ENCODE measurements at places on chromosomes 7 and 10.

- DNase-seq: no peak
Measured at GRCh38 chr7:142523821-142524460, 225.3 kb upstream of the PRSS1 start.

- peak; percentile 6 for DNase-seq
Measured at GRCh38 chr10:70672165-70673042, at the start of gene ADAMTS14. Gene ADAMTS14, plus strand, starts transcription at chr10:70672506. Its CDS starts 297 bp downstream, at chr10:70672803.

- DNase-seq: peak; percentile 12
Measured at GRCh38 chr7:158885624-158886023, 29.3 kb downstream of the DYNC2I1 start.

DNA sequence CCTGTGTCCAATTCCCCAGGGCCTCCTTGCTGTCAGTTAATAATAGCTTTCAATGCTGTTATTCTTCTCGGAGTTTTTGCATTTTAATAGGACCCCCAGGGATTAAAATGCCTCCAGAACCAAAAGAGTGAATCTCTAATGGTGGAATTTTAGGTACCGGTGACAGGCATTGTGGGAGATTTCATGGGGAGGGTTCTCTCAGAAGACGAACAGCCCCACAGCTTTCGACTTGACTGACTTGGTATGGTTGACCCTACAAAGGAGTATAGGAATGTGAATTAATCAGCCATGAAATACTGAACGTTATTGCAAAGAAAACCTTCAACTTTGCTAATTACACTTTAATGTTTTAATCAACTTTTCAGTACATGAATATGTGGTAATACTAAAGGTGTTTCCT is 206.3 kb upstream of the FZD8 start:
- no peak for DNase-seq

DNA sequence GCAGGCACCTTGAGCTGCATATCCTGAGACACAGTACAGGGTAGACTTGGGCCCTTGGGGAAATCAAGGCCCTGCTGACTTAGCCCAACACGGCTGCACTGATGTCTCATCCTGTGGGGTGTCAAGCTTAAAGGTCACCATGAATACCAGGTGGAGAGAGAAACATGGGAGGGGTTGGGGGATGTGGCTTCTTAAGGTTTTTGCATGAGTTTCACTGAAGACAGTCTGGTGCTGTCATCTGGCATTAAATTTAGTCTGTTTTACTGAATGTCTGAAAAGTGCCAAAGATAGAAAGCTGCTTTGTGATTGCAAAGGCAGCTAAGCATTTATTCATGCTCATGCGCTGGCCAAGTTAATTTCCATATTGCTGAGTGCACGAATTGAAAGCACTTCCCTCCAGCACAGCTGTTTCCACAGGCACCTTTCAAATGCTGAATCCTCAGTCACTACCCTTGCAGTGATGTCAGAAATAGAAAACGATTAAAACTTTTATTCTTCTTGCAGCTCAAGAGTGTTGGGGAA is 102.1 kb downstream of the OSBPL3 start:
- no peak for DNase-seq

DNA sequence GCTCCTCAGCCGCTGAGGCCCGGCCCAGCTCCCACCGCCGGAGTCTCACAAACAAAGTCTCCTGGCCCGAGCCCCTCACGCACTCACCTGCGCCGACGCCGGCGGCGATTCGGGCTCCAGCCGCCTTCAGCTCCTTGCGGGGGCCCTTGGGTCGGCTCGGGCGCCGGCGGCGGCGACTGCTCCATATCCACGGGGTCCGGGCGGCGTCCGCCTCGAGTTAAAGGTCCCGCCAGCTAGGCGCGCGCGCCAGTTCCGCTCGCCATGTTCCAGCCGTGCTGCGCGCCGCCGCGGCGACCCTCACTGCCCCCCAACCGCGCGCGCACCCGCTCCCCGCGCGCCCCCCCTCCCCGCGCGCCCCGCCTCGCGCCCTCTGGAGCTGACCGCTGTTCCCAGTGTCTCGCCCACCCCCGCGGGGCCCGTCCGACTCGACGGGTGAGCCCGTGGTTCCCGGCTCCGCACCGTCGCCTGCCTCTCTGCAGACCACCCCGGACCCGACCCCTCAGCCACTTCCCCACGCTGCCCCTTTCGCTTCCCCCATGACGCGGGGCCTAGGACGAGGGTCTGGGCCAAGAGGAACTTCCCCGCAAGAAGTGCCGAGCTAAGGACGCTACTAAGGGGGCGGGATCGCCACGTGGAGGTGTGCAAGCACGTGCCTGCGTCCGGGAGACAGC is 396.1 kb downstream of the ZNF33B start:
- no peak for DNase-seq

Measured in NCI-H748 treated with DMSO at 0.1 percent for 48 hours (cell line).